ENCODE measurements at places on chromosomes 5 and 9. TPM values are rescaled to one million over a fixed set of nuclear protein-coding genes. Genes with fewer than 3 reads are reported as not detected.

GRCh38 chr9:33017283-33018041 lies 7.6 kb upstream of the DNAJA1 start:
- no peak for DNase-seq

- no peak for DNase-seq
Observed at GRCh38 chr9:111034170-111034897, 3.9 kb downstream of the LPAR1 start.

DNA sequence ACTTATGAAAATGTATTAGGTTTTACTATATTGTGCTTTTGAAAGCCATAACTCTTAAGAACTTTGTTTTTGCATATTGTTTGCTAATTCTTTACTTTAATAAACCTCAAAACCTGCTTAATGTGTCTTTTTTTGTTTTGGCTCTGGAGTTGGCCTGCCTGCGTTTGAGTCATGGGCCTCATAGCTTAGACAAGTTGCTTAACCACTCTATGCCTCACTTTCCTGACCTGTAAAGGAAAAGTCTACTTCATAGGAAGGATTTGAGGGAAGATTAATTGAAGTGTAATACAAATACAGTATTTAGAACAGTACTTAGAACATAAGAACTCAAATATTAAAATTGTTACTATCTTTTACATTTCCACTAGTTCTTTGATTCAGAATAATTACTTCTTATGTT lies 10.3 kb downstream of the SMIM32 start:
- DNase-seq: no peak

GRCh38 chr5:156008844-156009243 lies 318.1 kb upstream of the SGCD start:
- no peak for DNase-seq

DNA sequence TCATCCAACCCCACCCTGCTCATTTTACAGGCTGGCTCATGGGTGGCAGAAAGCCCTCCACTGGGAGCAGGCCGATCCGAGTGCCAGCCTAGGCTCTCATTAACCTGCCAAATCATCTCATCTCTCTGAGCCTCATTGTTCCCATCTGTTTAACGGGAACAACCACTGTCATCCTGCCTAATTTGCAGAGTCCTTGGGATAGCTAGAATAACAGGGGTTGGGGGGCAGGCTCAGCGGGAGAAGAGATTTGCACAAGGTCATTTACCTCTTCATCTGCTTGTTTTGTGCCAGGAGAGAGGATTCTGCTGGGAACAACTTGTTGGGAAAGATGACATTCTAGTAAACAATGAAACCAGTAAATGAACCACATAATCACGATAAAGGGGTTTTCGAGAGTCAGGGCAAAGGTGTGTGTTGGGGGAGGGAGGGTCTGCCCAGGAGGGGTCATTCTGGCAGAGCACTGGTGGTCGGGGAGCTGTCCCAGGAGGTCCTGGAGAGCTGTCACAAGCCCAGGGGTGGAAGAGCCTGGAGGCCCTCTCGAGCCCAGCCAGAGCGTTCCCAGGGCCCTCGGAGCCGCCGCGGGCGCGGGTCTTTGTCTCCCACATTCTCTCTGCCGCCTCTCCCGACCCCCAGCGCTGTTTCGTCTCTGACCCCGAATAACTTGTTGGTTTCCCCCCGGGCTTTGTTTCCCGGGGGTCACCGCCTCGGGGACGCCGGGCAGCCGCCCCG lies 22.8 kb upstream of the NDST1 start:
- DNase-seq: no peak

DNA sequence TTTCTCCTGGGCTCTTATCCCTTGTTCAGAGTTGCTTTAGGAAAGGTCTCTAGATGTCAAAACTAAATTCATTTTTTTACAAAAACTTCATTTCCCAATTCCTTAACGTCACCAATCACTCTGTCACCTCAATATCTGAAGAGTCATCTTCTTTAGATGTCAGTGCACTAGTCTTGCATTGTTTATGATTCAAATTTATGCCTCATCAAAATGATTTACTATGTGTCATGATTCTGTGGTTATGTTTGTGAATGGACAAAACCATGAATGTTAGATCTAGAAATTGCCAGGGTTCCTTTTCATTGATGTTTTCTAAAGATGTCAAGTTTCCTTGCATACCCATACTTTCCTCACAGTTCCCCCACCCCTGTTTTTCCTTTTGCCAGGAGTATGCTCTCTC lies 21.5 kb downstream of the CWC27 start:
- no peak for DNase-seq

GRCh38 chr9:131275332-131276093 lies 797 bp downstream of the FAM78A start:
- peak; percentile 78 for DNase-seq

DNA sequence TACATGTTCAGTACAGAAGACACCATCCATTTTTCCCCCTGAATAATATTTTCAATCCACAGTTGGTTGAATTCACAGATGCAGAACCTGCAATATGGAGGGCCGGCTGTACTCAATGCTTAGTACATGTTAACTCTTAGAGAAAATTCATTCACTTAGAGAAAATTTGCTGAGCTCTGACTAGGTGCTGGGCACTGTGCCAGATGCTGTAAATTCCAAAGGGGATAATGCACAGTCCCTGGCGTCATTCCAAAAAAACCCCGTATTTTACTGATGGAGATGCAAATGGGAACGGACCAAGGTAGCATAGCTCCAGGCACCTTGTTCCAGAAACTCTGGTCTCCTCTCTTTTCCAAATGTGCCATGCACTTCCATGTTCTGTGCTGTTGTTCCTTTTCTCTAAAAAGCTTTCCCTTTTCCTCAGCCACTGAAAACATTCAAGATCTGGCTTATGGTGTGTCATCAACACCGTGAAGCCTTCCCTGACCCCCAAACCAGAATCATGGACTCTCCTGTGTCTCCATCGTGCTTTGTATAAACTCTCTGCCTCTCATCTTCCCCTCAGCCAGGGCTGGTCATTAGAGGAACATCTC lies 55.7 kb upstream of the COL15A1 start:
- DNase-seq: no peak

DNA sequence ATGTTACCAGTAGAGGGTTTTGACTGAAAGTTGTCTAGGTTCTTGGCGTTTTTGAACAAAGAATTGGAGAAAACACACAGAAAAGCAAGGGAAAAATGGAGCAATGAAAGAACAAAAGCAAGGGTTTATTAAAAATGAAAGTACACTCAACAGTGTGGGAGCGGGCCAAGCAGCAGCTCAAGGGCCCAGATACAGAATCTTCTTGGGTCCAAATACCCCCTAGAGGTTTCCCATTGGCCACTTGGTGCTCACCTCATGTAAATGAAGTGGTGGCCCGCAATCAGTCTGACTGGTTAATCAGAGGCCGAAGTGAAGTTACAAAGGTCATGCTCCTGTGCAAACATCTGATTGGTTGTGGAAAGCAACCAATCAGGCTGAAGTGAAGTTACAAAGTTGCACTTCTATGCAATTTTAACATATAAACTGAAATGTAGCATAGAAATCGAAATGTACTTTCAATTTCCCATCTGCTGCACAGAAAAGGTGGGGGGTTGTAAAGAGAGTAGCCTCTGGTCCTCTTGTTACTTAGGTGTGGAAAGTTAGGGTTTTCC lies 1.9 kb upstream of the GM2A start:
- DNase-seq: no peak

DNA sequence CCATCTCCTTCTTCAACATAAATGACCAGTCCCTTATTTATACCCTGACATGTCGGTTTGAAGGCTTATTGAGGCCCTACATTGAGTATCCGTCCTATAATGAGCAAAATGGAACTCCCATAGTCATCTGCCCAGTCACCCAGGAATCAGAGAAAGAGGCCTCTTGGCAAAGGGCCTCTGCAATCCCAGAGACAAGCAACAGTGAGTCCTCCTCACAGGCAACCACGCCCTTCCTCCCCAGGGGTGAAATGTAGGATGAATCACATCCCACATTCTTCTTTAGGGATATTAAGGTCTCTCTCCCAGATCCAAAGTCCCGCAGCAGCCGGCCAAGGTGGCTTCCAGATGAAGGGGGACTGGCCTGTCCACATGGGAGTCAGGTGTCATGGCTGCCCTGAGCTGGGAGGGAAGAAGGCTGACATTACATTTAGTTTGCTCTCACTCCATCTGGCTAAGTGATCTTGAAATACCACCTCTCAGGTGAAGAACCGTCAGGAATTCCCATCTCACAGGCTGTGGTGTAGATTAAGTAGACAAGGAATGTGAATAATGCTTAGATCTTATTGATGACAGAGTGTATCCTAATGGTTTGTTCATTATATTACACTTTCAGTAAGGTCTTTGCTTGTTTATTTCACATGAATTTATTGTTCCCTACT lies 38.2 kb upstream of the BTNL3 start:
- no peak for DNase-seq

The IL4 gene
- total RNA-seq: 2.6 TPM

The RPL37 gene
- 886 TPM for total RNA-seq

The RXFP3 gene
- not detected for total RNA-seq

The PCDHB9 gene
- 0.17 TPM for total RNA-seq

Measured in natural killer cell treated with Interleukin-12 subunit alpha and Interleukin-12 subunit beta and Interleukin-15 and Interleukin-18, amount 100 ng/mL, for 72 hours (primary cell).